ENCODE measurements at places on chromosomes 3 and 15. TPM values are rescaled to one million over a fixed set of nuclear protein-coding genes. Genes with fewer than 3 reads are reported as not detected.
A peak's percentile ranks its signal among the peaks of the same experiment; 100 is the strongest.

GRCh38 chr15:57527382-57528091 lies 64.2 kb upstream of the MYZAP start:
- peak; percentile 76 for DNase-seq

- no peak for DNase-seq
Measured at GRCh38 chr3:49780080-49780974, 6.0 kb downstream of the IP6K1 start.

DNA sequence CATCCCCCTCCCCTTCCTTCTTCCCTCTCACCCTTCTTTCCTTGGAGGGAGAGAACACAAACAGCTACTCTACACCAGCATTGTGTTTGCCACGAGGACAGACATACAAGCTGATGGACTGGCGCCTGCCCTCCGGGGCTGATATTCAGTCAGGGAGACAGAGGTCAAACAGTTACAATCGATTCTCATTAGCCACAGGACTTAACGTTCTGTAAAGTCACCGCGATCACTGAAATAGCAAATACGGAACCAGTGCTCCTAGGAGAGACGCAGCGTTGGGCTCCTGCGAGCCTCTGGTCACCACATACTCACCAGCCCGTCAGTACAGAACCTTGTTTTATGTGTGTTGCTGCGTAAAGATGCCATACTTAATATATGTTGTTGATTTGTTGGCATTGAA lies 108.8 kb downstream of the LRRK1 start:
- DNase-seq = no peak

GRCh38 chr3:158750016-158750415 lies 17.8 kb upstream of the RARRES1 start:
- no peak for DNase-seq

DNA sequence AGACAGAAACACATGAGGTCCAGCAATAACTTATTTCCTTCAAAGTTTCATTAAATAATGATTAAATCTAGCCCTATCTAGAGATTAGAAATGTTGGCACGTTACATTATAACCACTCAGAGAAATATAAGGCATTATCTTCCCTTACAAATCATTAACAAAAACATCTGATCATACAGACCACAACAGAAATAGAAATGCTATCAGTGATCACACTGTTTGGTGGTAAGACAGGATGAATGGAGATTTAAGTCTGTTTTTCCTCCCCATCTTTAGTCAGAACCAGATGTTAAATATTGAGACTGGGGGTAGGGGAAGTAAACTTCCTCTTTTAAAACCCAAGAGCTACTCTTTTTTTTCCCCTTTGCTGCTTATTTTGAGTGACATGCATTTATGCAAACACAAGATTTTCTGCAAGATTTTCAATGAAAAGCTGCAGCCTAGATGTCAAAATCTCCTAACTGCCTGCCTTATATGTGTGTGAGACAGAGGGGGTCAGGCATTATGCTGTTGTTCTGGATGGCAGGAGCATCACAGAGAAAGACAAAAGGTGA lies 70.4 kb downstream of the CBLB start:
- no peak for DNase-seq

GRCh38 chr3:174541708-174542315 lies 317.3 kb upstream of the NAALADL2 start:
- no peak for DNase-seq

- DNase-seq = peak; percentile 14
Measured at GRCh38 chr3:69425249-69425648, 39.4 kb upstream of the FRMD4B start.

DNA sequence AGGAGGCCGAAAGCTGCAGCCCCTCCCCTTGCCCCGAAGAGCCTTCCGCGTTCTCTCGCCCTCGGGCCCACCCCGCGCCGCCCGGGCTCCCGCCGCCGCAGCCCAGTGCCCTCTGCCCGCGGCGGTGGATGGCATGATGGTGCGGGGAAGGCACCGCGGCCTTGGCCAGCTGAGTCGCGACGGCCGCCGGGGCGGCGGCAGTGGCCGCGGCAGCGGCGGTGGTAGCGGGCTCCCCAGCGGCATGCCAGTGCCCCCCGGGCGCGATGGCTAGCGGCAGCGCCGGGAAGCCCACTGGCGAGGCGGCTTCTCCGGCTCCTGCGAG lies 1.2 kb downstream of the TLNRD1 start:
- DNase-seq = no peak

DNA sequence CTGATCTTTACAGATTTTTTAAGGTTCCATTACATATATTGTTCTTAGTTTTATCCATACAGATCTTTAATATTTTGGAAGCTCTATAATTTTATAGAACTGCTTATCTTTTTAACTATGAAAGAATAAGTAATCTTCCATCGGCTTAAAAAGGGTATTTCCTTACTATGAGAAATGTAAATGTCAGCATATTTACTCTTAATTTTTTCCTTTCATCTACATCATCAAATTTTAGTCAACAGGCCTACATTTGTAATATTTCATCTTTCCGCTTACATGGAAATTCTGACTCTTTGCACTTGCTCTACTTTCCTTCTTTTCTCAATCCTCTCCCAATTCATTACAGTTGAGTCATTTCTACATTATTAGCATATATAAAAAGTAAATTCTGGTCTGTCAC lies 111.3 kb upstream of the GOLGA6L6 start:
- DNase-seq = no peak

The ERICH6 gene
- total RNA-seq = not detected

The VWA5B2 gene
- 0.04 TPM for total RNA-seq

The SI gene
- total RNA-seq = not detected

The ACKR2 gene
- total RNA-seq = 1.1 TPM

The COL8A1 gene
- not detected for total RNA-seq

The PRTG gene
- total RNA-seq = 17.1 TPM
